Thyroid gland (tissue), 4 donors: ENCODE measurements at places on chromosomes 5 and 9. TPM values are rescaled to one million over a fixed set of nuclear protein-coding genes. Genes with fewer than 3 reads are reported as not detected.

The ACTBL2 gene
- not detected for total RNA-seq

The BHMT2 gene
- 80.3 TPM for total RNA-seq

The TSLP gene
- total RNA-seq: 0.81 TPM

The DMRT3 gene
- total RNA-seq: 9.1 TPM

The IRGM gene
- not detected for total RNA-seq

The HTR4 gene
- total RNA-seq: not detected

The STKLD1 gene
- not detected for total RNA-seq

The FAM193B gene
- 42.4 TPM for total RNA-seq

The CSF2 gene
- not detected for total RNA-seq

The CCL27 gene
- total RNA-seq: not detected

The MAP1B gene
- total RNA-seq: 58.1 TPM

The DEPDC1B gene
- 0.49 TPM for total RNA-seq

The SPINK1 gene
- total RNA-seq: not detected

The BTNL8 gene
- total RNA-seq: 0.89 TPM

The LCN9 gene
- not detected for total RNA-seq

- no peaks in the 10 kb centered on the region for H3K36me3 ChIP-seq
Measured at GRCh38 chr5:15513431-15513830, 13.5 kb downstream of the FBXL7 start.

DNA sequence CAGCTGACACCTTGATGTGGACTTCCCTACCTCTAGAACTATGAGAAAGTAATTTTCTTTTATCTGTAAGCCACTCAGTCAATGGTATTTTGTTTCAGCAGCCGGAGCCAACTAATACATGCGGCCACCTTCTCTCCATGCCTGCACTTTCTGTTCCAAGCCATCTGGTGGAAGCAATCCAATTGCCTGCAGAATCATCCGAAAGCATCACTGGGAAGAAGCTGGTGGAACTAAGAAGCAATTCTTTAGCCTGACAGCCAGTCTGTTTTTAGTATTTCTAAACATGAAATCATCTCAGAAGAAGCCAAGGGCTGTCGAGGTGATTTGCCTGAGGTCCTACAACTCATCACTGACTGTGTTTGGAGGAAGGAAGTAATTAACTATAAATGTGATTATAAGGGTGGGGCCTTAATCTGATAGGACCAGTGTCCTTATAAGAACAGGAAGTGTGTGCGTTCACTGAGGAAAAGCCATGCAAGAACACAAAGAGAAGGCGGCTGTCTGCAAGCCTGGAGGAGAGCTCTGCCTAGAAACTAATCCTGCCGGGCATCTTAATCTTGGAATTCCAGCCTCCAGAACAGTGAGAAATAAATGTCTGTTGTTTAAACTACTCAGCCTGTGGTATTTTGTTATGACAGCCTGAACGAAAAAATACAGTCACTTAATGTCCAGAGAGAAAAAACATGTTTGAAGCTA is 49.1 kb downstream of the NXNL2 start:
- DNase-seq: no peak
- H3K27ac ChIP-seq: no peak overlapping the region
- H3K4me3 ChIP-seq: no peak overlapping the region
- H3K36me3 ChIP-seq: no peaks in the 10 kb centered on the region
- H3K4me1 ChIP-seq: no peaks in the 10 kb centered on the region

- H3K36me3 ChIP-seq: peaks cover 2% of the 10 kb centered on the region
- no peak for DNase-seq
- H3K27me3 ChIP-seq: no peaks in the 10 kb centered on the region
- H3K4me1 ChIP-seq: no peaks in the 10 kb centered on the region
Measured at GRCh38 chr5:75412111-75412990, 75.3 kb downstream of the HMGCR start.

DNA sequence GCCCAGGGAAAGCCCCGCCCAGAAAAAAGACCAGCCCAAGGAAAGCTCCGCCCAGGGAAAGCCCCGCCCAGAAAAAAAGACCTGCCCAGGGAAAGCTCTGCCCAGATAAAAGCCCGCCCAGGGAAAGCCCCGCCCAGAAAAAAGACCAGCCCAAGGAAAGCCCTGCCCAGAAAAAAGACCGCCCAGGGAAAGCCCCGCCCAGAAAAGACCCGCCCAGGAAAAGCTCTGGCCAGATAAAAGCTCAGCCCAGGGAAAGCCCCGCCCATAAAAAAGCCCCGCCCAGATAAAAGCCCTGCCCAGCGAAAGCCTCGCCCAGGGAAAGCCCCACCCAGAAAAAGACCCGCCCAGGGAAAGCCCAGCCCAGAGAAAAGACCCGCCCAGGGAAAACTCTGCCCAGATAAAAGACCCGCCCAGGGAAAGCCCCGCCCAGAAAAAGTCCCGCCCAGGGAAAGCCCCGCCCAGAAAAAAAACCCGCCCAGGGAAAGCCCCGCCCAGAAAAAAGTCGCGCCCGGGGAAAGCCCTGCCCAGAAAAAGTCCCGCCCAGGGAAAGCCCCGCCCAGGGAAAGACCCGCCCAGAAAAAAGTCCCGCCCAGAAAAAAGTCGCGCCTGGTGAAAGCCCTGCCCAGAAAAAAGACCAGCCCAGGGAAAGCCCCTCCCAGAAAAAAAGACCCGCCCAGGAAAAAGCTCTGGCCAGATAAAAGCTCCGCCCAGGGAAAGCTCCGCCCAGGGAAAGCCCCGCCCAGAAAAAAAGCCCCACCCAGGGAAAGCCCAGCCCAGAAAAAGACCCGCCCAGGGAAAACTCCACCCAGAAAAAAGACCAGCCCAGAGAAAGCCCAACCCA is 11.9 kb downstream of the GRIN1 start:
- no peaks in the 10 kb centered on the region for H3K4me1 ChIP-seq
- no peak overlapping the region for H3K4me3 ChIP-seq
- no peaks in the 10 kb centered on the region for H3K36me3 ChIP-seq
- no peaks in the 10 kb centered on the region for H3K27me3 ChIP-seq
- DNase-seq: no peak

GRCh38 chr5:170437621-170438375 is 48.6 kb upstream of the KCNMB1 start:
- H3K27ac ChIP-seq: no peak overlapping the region
- no peaks in the 10 kb centered on the region for H3K4me1 ChIP-seq
- DNase-seq: no peak

DNA sequence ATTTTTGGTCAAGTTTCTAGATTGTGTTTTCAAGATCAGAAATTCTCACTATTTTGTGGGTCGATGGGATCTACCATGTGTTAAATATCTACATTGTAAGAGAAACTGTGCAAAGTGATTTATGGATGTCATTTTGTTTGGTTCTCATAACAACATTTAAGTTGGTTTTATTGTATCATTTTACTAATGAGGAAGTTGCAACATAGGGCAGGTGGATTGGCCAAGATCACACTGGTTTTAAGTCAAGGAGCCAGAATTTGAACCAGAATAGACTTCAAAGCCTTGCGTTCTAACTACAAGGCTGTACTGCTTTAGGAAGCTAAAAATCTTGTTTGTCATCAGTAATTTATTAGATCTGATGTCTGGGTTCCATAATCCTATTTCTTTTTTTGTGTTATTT is 23.4 kb downstream of the SH3TC2 start:
- DNase-seq: no peak
- H3K4me1 ChIP-seq: no peaks in the 10 kb centered on the region
- H3K27ac ChIP-seq: no peak overlapping the region
- H3K36me3 ChIP-seq: no peaks in the 10 kb centered on the region
- no peak overlapping the region for H3K4me3 ChIP-seq
- H3K27me3 ChIP-seq: no peaks in the 10 kb centered on the region

DNA sequence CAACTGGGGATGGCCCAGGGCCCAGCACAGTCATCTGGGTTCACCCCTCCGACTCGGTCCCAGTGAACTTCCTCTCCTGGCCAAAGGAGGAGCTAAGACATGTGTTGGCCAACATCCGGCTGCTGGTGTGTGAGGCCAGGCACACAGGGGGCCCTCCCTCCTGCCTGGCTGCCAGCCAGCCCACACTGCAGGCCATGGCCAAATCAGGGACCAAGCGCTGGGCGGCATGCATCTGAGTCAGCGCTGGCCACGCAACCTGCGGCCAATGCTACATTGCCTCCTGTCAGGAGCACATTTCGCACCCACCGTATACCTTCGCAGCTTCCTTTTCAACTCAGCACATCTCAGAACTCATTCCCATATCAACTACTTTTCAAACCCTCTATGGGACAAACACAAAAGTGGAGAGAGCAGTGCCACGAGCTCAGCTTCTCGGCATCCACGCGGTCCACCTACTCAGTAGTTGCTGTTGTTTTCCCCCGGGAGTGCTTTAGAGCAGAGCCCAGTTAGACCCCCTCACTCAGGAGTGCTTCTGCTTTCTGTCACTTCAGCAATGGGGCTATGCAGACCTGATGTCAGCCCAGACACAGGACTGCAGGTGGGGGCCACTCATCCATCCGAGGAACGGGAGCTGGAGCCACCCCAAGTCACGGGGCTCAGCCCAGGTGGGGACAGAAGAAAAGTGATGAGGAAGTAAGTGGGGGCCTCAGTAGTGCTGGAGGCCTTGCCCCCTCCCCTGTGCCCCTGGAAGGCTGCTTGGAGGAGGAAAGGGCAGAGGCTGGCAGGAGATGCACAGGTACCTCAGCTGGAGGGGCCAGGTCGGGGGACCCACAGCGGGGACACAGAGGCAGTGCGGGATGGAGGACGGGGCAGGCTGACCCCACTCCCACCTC is 13.9 kb downstream of the NINJ1 start:
- peaks cover 23% of the 10 kb centered on the region for H3K4me1 ChIP-seq
- peaks cover 26% of the 10 kb centered on the region for H3K36me3 ChIP-seq
- H3K27ac ChIP-seq: peak overlapping the region; percentile 77
- no peaks in the 10 kb centered on the region for H3K27me3 ChIP-seq
- no peak overlapping the region for H3K4me3 ChIP-seq
- peak; percentile 97 for DNase-seq

DNA sequence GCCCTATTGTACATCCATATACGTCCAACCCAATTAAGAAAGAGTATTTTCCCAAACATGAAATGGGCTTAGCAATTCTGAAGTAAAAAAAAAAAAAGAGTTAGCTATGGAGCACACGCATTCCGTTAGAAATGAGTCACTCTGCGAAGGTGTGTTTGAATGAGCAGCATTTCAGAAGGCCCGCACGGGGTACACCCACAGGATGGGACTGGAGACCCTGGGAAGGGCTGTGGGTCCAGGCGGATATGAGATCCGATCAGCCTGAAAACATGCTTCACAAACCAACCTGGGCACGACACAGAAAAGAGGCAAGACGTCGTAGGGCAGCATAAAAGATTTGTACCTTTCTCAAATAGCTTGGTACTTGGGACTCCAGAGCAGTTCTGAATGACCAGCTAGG is 173.9 kb upstream of the KLF9 start:
- peaks cover 7% of the 10 kb centered on the region for H3K4me1 ChIP-seq
- peak overlapping the region; percentile 62 for H3K27ac ChIP-seq
- H3K36me3 ChIP-seq: no peaks in the 10 kb centered on the region
- H3K27me3 ChIP-seq: no peaks in the 10 kb centered on the region
- H3K4me3 ChIP-seq: no peak overlapping the region

GRCh38 chr5:152642880-152643279 is 237.8 kb upstream of the NMUR2 start:
- no peak overlapping the region for H3K4me3 ChIP-seq
- no peak for DNase-seq
- no peaks in the 10 kb centered on the region for H3K4me1 ChIP-seq
- no peak overlapping the region for H3K27ac ChIP-seq
- H3K36me3 ChIP-seq: no peaks in the 10 kb centered on the region

DNA sequence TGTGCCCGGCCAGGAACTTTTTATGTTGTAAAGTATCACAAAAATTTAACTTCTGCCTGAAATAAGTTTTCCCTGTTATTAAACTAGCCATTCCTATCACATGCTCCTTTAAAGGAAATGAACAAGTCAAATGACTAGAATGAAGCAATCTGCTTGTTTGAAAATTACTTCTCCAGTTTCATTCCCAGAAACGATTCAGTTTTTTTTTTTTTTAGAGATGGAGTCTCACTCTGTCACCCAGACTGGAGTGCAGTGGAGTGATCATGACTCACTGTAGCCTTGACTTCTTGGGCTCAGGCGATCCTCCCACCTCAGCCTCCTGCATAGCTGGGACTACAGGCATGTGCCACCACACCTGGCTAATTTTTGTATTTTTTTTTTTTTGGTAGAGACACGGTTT is 13.3 kb upstream of the GNG10 start:
- no peaks in the 10 kb centered on the region for H3K4me1 ChIP-seq
- H3K36me3 ChIP-seq: peaks cover 4% of the 10 kb centered on the region
- no peak overlapping the region for H3K4me3 ChIP-seq

DNA sequence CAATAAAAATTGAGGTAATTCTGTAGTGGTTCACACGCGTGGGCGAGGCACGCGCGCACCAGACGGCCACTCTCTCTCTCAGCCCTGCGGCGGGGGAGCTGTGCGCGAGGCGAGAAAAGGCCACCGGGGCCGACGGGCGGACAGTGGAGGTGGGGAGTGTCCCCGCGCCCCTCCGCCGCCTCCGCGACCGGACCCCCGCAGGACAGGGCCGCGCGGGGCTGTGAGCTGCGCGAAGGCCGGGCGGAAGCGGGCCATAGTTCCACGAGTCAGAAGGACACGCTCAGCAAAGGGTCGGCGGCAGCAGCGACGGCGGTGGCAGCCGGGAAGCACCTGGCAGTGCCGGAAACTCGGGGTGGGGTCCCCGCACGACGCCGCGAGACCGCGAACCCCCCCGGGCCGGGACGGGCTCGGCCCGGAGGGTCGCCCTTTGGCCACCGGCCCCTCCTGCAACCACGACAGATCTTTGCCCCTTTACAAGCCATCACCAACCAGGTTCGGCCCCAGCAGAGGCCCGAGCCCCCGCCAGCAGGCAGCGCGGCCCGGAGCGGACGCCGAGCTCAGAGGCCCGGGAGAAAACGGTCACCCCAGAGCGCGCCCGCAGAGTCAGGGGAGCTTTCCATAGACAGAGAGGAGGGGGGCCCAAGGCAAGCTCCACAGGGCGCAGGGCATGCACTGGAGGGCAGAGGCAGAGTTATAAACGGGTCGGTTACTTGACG is 60.9 kb downstream of the ZNF354C start:
- no peaks in the 10 kb centered on the region for H3K27me3 ChIP-seq
- H3K4me1 ChIP-seq: no peaks in the 10 kb centered on the region
- no peak for DNase-seq

- H3K27ac ChIP-seq: no peak overlapping the region
- no peaks in the 10 kb centered on the region for H3K36me3 ChIP-seq
- no peak for DNase-seq
- H3K4me3 ChIP-seq: no peak overlapping the region
Measured at GRCh38 chr5:179183481-179183880, 123.3 kb downstream of the ZNF354C start.

DNA sequence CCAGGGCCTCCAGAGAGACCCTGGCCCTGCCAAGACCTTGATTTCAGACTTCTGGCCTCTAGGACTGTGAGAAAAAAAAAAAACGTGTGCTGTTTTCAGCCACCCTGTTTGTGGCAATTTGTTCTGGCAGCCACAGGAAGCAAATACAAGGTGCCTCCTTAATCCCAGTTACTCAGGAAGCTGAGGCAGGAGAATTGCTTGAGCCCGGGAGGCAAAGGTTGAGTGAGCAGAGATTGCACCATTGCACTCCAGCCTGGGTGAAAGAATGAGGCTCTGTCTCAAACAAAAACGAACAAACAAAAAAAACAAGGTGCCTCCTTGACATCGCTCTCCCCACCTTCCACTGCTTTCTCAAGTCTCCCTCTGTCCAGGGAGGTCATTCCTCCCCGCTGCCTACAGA is 98.0 kb downstream of the GABBR2 start:
- no peaks in the 10 kb centered on the region for H3K36me3 ChIP-seq
- H3K4me1 ChIP-seq: peaks cover 16% of the 10 kb centered on the region
- H3K27me3 ChIP-seq: no peaks in the 10 kb centered on the region
